Kasumi-1 (cell line): ENCODE measurements at places on chromosomes 3 and 15.

DNA sequence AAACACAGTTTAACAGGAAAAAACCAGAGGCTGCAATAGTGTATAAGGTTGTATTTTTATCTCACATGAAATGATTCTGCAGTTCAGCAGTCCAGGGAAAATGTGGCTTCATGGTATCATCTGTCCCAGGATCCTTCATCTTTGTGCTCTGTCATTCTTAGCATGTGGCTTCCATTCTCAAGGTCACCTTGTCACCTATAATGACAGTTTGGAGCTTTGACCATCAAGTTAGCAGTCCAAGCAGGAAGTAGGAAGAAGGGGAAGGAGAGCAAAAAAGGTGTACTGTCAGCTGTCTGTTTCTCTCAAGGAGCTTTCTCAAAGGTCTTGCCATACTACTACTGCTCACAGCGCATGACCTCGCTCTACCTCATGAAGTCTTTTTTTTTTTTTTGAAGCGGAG is 58.6 kb upstream of the CRTC3 start:
- no peak for DNase-seq

DNA sequence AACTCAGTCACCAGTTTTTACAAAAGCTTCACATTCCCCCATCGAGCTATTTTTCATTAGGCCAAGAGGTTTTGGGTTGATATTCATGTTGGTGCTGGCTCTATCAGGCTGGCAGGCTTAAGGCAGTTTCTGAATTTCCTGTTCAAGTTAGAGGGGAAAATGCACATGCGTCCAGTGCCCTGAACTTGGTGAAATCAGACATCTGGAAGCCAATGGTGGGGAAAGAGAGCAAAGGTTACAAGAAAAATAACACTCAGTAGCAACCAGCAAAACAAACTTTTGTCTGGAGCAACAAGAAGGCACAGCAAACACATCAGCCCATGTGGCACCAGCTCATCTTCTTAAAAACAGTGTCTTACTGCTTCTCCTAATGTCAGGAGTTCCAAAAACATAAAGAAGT is 155.6 kb upstream of the TSC22D2 start:
- DNase-seq, result no peak

DNA sequence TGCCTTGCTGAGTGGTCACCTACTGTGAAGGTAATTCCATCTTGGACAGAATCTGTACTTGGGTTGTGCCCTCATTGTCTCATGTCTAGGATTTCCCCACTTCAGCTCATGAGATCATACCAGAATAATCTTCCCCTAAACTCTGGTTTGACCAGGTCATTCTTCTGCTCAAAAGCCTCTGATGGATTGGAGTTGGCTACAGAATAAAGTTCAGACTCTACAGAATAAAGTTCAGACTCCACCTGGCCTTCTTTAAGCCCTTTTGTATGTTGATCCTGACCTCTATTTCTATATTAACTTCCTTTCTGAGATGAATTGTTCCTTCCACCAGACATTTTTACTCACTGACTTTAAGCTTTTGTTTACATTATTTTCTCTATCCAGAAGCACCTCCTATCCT is 6.4 kb upstream of the GLCE start:
- no peak for DNase-seq

DNA sequence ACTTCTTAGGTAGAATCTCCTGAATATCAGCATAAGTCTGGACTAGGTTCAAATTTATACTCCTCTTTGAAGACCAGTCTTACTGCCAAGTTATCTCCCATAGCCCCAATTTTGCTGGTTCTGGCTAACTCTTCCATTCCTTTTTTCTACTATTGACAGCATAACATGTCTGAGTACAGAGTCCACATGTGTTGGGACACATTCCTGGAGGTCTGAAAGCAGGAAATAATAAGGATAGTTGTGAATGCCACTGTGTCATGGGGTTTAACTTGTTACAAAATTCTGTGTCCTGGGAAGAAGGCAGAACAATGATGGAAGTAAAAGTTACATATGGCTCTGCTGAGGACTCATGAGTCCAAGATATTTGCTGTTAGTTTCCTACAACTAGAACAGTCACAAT is 57.4 kb upstream of the ZBTB20 start:
- no peak for DNase-seq

- DNase-seq, result no peak
These were observed 188.9 kb downstream of the TLE3 start for GRCh38 chr15:69908590-69909420.

DNA sequence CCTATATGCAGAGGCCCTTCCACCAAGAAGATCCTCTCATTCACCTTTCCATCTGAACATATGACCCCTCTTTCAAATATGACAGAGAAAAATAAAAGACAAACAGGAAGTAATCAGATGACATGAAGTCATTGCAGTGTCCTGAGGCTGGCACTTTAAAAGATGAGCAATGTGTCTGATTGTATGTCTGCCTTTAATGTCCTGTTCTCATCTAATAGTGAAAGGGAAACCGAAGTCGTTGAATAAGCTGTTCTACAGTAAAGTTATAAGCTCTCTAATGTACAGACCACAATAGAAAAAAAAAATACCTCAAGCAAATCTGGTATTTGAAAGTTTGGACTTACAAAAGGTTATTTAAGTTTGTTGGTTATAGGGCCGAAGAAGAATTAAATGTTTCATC is 243.0 kb downstream of the CLSTN2 start:
- DNase-seq, result no peak

DNA sequence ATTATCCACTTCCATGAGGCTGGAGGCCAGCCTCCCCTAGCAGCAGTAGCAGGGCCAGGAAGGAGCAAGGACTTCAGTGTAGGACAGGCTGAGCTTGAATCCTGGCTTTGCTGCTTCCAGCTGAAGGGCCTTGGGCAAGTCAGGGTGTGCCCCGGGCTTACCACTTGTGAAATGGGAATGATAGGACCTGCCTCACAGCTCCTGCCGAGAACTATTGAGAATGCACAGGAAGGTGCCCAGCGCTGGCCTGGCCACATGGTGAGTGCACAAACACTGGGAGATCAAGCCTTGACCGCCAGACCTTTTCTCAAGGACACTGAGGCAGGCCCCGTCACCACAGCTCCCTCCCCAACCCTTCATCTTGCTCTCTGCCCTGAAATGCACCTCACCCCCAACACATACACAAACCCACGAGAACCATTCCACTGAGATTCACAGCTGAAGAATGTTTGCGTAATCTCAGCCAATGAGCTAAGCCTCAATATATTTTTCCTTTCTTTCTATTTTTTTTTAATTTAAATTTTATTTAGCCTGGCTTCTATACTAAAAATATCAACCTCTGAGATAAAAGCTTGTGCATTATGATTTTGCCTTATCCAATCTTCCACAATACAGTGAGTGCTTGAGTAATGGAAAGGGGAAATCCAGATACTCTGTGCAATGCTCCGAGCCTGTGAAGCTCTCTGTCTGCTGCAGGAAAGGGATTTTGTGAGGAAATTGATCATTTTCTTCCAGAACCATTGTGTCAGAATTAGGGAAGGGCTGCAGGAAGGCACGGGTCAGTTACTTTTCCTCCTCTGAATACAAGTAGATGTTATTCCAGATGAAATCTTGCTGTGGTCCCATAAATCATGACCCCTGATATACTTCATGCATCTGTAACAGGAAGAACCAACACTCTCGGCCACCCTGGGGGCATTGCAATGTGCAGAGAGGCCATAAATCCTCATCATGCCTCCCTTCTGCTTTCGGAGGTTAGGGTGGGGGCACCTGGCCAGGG is 193.9 kb downstream of the TLE3 start:
- no peak for DNase-seq

DNA sequence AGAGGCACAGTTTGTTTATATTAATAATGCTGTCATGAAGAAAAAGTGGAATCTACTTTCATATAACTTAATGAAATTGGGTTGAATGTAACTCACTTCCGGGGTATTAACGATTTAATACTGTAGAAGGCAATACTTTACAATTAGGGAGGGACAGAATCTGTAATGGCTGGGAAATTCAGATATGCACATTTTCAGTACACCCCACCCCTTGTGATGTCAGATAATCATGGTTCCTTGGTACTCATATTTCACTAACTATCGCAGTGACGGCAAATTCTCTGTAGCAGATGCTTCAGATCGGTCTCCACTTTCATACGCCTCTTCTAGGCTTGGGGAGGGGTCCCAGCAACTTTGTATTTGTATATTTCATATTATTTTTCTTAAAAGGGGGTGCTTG is 207.3 kb downstream of the GABRB3 start:
- no peak for DNase-seq

DNA sequence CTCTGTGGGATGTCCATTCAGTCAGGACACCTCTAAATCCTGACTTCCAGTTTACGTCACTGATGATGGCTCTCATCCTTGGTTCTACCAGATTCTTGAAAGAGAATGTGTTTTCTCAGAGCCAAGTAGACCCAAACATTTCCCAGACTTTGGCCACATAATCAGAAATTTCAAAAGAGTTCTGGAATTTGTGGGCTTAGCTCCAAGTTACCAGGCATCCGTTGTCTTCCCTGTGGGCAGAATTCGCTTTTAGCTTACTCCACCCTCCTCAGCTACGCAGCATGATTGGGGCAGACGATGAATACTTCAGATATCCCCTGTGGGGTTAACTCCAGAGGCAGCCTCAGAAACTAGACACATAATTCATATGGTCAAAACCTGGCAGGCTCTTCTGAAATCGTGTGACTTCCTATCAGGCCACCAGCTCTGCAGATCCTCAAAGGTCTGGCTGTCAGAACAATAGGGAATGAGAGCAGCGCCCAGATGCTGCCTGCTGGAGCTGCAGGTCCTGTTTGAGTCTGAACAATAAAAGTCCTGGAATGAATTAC is 30.6 kb downstream of the CRTC3 start:
- no peak for DNase-seq
